ENCODE measurements at places on chromosomes 2 and 18. TPM values are rescaled to one million over a fixed set of nuclear protein-coding genes. Genes with fewer than 3 reads are reported as not detected.

The SERPINB7 gene
- total RNA-seq = 136 TPM

The CLEC4F gene
- not detected for total RNA-seq

The TUBA4B gene
- total RNA-seq = 0.11 TPM

The CSRNP3 gene
- 1.9 TPM for total RNA-seq

All from uterine smooth muscle cell (primary cell).